ENCODE measurements at places on chromosomes 11 and 22.

DNA sequence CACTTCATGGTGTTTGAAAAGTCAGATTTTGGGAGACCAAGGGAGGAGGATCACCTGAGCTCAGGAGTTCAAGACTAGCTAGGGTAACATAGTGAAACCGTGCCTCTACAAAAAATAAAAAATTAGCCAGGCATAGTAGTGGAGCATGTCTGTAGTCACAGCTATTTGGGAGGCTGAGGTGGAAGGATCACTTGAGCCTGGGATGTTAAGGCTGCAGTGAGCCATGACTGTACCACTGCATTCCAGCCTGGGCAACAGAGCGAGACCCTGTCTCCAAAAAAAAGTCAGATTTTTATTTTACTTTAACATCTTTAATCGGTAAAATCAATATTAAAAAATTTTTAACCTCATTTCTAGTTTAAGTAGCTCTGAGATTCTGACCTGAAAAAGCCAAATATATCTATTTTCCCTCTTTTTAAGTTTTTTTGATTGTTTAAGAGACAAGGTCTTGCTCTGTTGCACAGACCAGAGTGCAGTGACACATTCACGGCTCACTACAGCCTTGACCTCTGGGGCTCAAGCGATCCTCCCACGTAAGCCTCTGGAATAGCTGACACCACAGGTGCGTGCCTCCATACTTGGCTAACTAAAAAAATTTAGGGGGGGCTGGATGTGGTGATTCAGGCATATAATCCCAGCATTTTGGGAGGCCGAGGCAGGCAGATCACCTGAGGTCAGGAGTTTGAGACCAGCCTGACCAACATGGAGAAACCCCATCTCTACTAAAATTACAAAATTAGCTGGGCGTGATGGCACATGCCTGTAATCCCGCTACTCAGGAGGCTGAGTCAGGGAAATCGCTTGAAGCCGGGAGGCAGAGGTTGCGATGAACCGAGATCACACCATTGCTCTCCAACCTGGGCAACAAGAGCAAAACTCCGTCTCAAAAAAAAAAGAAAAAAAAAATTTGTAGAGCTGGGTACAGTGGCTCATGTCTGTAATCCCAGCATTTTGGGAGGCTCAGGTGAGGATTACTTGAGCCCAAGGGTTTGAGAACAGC, 48.4 kb downstream of the SFI1 start:
- no peak for DNase-seq

DNA sequence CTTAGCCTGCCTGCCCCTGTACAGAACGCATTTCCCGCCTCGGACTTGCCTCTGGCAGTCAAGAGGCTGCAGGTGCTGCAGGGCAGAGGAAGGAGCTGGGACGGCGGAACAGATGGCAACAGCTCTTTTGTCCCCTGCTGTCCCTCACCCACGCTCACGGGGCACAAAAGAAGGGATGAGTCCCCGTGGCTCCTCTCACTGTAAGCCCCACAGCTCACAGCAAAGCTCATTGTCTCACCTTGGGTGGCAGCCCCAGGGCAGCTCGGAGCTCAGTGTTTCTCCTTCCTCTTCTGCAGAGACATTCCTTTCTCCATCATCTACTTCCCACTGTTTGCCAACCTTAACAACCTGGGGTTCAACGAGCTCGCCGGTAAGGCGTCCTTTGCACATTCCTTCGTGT, 24.3 kb downstream of the SLC25A18 start:
- DNase-seq, result no peak

DNA sequence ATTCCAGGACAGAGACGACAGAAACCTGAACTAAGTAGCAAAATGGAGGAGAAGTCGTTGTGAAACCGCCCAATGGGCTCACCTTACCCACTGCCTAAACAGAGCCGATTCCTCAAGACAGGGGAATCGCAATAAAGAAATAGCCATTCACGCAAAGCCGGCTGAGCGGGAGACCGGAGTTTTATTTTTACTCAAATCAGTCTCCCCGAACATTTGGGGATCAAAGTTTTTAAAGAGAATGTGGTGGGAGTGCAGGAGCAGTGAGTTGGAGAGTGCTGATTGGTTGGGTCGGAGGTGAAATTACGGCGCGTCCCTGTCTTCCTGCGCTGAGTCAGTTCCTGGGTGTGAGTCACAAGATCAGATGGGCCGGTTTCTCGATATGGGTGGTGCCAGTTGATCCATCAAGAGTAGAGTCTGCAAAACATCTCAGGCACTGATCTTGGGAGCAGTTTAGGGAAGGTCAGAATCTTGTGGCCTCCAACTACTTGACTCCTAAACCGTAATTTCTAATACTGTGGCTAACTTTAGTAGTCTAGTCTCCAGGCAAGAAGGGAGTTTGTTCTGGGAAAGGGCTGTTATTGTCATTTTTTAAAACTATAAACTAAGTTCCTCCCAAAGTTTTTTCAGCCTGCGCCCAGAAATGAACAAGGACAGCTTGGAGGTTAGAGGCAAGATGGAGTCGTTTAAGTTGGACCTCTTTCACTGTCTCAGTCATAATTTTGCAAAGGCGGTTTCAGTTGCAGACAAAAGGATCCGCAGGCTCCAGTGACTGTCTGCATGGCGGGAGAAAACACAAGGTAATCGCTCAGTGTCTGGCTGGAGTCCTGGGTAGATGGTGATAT, 34.1 kb downstream of the OR4D9 start:
- DNase-seq, result no peak

GRCh38 chr11:84552791-84553190, 1074.4 kb downstream of the DLG2 start:
- no peak for DNase-seq

- DNase-seq, result no peak
Measured at GRCh38 chr11:34105957-34106504, 602 bp downstream of the NAT10 start.

DNA sequence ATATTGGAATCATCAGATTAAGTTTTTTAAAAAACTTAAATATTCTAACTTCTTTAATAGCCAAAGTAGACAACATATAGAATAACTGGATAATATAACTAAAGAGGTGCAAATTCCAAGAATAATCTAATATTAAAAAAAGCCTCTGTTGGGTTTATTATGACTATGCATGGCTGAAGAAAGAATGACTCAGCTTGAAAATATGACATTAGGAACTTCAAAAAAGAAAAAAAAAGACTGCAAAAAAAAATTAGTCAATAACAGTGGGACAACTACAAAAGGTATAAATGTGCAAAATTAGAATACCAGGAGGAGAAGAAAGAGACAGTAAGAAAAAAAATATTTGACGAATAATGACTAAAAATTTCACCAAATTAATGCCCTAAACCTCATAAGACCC, 1178.0 kb downstream of the JRKL start:
- DNase-seq, result no peak

DNA sequence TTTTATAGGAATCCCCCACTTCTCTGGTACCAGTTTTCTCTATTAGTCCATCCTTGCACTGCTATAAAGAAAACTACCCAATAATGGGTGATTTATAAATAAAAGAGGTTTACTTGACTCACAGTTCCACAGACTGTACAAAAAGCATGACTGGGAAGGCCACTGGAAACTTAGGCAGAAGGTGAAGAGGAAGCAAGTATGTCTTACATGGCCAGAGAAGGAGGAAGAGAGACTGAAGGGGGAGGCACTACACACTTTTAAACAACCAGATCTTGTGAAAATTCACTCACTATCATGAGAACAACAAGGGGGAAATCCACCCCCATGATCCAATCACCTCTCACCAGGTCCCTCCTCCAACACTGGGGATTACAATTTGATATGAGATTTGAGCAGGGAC, 68.9 kb upstream of the GNAZ start:
- no peak for DNase-seq

- DNase-seq, result no peak
Measured at GRCh38 chr11:77269484-77270123, 31.9 kb downstream of the GDPD4 start.

DNA sequence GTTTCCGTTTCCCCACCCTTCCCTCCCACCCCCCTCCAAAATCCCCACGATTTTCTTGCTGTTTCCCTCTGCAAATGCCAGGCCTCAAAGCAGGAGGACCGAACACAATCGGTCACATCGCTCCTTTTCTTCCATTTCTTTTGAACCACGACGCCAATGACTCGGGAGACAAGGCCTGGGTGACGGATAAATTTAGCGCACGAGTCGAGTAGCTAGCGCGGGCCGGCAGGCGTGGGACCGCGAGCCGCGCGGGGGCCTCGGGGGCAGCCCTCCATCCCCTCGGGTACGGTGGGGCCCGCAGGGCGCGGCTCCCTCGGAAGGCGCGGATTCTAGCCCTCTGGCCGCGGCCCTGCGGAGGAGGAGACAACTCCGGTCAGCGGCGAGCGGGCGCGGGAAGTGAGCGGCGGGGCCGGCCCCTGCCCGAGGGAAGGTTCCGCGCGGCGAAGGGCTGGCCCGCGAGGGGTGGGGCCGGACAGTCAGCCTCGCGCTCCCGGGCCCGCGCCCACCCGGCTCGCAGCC, 414 bp downstream of the JOSD1 start:
- DNase-seq, result no peak

GRCh38 chr11:61587951-61588727, 7.3 kb upstream of the SYT7 start:
- DNase-seq, result no peak

DNA sequence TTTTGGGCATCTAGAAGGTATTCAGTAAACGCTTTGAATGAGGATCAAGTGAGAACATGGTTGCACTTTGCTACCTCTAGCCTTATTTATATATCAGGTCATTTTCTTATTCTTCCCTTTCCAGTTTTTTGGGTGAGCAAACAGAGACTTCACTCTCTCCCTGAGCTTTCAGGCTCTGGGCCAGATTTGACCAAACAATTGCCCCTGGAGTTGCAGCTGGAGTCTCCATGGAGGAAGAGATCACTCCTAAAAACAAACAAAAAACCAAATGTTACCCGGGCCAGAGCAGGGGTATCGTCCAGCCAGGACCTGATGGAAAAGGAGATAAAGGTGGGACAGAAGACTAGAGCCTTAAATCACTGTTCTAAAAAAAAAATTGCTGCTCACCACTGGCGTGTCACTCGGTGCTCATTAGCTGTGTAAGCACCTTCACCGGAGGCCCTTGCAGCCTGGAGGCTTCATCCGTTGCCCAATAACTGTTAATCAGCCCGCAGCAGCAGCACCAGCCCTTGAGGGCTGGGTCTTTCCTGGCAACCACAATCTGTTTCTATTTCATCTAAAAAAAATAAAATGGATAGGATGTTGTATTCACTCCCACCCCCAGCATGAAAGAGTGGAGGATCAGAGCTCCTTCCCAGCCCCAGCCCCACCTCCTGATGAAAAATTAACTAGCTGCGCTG, 125.0 kb downstream of the PKNOX2 start:
- DNase-seq, result no peak

GRCh38 chr11:130689222-130689908, 226.9 kb downstream of the SNX19 start:
- no peak for DNase-seq

- DNase-seq, result no peak
Measured at GRCh38 chr22:31625661-31626426, 36.2 kb downstream of the PISD start.

GRCh38 chr11:84289381-84289906, 1003.3 kb upstream of the CCDC90B start:
- DNase-seq, result peak; percentile 24

- DNase-seq, result no peak
Measured at GRCh38 chr11:116353589-116353988, 419.2 kb downstream of the BUD13 start.

DNA sequence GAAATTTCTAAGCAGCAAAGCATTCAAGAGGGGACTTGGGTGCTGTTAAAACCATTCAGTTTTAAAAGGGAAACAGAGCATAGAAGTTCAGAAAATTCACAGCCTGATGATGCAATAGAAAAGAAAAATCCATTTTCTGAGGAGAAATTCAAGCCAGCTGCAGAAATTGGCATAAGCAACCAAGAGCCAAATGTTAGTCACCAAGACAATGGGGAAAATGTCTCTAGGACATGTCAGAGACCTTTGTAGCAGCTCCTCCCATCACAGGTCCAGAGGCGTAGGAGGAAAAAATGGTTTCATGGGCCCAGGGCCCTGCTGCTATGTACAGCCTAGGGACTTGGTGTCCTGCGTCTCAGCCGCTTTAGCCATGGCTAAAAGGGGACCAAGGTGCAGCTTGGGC, 5.5 kb upstream of the IRAG1 start:
- no peak for DNase-seq

GRCh38 chr22:22454997-22455396, 53.5 kb downstream of the ZNF280B start:
- DNase-seq, result no peak

- DNase-seq, result no peak
Measured at GRCh38 chr11:62712276-62712812, 4.9 kb downstream of the GNG3 start.

GRCh38 chr22:35629406-35630216, 12.5 kb upstream of the MB start:
- DNase-seq, result peak; percentile 94

GRCh38 chr11:93846411-93846810, 4.0 kb downstream of the VSTM5 start:
- peak; percentile 23 for DNase-seq

DNA sequence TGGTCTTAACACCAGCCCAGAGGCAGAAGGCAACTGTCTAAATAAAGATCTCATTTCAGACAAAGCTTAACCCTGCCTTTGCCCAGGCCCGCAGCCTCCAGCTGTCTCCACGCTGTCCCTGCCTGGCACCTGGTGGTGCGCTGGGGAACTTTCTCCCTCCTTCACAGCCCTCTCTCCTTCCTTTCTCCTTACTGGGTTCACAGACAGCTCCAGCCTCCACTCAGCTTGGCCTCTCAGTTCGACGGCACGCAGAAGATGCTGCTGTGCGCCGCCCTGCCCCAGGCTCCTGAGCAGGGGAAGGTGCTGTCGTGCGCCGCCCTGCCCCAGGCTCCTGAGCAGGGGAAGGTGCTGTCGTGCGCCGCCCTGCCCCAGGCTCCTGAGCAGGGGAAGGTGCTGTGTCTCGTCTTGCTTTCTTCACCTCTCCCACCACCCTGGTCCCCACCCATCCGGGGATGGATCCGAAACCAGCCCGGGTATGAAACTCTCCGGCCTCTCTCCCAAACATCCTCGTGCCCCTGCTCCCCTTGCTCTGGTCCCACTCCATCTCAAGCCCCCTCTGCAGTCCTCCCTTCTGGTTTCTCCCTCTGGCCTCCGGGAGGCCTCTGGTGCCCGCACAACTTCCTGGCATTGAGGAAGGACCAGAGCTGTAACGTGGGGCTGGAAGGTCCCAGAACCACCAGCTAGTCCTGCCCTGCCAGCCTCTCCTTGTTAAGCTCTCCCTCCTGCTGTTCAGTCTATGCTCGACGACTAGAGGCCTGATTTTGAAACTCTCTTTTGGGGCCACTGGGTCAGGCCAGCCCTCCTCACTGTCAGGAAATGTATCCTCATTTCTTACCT, 22.9 kb upstream of the JAM3 start:
- no peak for DNase-seq

- no peak for DNase-seq
Measured at GRCh38 chr11:130451231-130452019, 3.0 kb downstream of the ADAMTS15 start.

DNA sequence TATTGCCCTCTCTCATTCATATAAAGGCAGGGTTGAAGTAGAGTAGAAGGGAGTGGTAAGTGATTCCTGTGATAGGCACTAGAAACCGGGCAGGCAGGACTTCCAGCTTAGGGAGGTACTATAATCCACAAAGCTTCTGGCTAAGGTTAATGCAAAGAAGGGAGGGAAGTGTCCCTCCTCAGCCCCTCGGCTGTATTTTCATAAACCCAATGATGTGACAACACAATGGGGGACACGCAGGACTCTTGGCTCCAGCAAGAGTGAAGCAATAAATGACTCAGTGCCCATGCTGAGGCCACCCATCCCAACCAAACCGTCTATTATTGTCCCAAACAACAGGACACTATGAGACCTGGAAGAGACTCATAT, 90.7 kb downstream of the ETS1 start:
- DNase-seq, result no peak

All from AG04449 (cell line).